ENCODE measurements at places on chromosomes 7 and 10.

- DNase-seq, result no peak
Measured at GRCh38 chr10:58050575-58050974, 217.1 kb downstream of the IPMK start.

- DNase-seq, result no peak
Measured at GRCh38 chr7:116829041-116829440, 33.3 kb upstream of the CAPZA2 start.

DNA sequence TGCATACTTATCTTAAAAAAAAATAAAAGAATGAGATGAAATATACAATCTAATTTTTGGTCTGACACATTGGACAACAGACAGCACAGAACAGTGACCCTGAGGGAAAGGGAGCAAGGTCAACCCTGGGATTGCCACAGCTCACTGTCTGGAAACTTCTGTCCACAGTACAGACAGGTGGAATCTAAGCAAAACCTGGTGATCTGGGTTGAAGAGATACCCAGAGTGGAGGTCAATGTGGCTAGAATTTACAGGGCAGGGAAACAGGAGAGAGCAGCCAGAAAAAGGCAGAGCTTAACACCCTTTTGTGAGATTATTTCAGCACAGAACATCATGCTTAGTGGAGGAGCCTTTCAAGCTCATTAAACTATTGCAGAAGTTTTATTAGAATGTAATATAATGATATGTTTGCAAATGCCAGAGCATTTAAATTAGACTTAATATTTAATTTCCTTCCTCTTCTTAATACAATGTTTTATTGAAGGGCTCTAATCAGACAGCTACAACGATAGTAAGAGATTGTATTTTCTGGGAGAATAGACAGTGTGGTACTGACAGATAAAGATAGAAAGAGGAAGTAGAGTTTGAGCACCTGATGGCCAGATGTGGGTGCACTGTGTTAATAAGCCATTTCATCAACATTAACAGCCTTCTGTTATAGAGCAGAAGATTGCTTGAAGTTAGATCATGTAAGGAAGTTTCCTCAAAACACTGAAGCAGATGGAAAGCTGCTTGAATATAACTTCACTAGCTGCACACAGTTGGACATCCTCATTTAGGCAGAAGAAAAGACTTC lies 309.4 kb downstream of the HGF start:
- DNase-seq, result no peak

DNA sequence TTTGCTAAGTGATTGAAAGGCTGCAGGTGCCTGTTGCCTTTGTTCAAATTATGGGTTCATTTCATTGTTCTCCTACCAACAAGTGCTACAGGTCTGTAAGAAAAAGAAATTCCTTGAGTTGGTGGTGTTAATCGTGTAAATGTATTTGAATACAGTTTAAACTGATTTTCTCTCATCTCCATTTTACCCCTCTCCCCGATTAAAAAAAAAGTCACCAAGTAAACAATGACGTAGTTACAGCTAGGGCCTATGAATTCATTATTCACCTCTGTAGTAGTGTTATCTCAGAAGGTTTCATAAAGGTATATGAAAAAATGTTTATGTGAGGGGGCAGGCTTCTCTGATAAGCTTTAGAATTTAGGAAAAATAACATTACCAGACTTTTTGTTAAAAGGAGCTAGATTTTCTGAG lies 1.1 kb downstream of the REEP3 start:
- DNase-seq, result no peak

- no peak for DNase-seq
Measured at GRCh38 chr7:124779194-124779593, 13.6 kb upstream of the GPR37 start.

- no peak for DNase-seq
Measured at GRCh38 chr7:128162666-128163065, 78.4 kb upstream of the LEP start.

- DNase-seq, result no peak
Measured at GRCh38 chr7:134726581-134726980, 52.9 kb upstream of the CALD1 start.

DNA sequence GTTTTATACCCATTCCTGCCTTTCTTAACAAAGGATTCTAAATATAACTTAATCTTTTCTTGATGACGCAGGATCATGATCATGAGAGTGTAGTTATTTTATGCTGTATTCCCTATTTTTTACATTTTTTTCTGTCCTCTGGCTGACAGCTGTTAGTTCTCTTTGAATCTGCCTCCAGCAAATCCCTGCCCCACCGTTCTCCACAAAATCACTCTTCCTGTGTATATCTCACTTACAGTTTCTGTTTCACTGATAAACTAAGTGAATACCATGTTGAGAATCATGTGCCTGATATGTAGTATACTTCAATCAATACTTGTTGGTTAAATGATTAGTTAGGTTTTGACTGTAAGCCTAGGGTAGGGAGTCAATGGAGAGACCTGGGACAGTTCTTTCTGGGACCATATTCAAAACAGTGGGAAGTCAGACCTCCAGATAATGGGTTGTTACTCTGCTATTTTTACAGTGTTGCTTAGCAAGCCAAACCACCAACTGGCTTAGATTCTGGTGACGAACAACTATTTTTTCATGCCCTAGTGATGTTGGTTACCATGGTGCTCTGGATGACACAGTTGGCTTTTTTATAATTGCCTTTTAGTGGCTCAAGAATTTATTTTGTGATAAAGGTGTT lies 12.8 kb downstream of the CNNM1 start:
- no peak for DNase-seq

GRCh38 chr10:20181434-20181833 lies 365.2 kb downstream of the PLXDC2 start:
- DNase-seq, result no peak

- DNase-seq, result no peak
Measured at GRCh38 chr10:69202332-69202731, 17.8 kb upstream of the HKDC1 start.

DNA sequence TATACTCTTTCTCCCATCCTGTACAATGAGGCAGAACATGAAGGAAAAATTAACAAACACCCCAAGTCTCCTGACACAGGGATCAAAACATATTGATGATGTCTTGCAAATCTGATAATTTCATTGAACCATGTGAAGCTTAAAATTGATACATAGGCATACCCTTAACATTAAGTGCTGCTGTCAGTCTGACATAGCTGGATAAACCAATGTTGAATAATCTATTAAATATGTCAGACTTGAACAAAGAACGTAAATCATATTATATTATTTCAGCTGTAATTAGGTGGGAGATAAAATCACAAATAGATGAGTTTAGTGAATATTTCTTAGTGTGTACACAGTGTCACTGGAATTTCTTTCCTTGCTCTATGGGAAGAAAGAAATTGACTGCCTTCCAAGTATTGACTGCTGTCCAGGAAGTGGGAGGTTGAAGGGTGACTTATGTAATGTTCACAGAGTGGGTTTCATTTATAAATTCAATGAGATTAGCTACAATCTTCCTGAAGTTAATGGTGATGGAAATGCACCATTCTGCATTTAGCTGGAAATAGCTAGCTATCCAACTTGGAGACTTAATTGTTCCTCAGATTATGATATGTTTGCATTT lies 170.8 kb downstream of the AUTS2 start:
- no peak for DNase-seq

GRCh38 chr7:44512736-44513135 lies 22.3 kb upstream of the NUDCD3 start:
- no peak for DNase-seq

GRCh38 chr10:14836208-14836607 lies 1.6 kb downstream of the CDNF start:
- no peak for DNase-seq

DNA sequence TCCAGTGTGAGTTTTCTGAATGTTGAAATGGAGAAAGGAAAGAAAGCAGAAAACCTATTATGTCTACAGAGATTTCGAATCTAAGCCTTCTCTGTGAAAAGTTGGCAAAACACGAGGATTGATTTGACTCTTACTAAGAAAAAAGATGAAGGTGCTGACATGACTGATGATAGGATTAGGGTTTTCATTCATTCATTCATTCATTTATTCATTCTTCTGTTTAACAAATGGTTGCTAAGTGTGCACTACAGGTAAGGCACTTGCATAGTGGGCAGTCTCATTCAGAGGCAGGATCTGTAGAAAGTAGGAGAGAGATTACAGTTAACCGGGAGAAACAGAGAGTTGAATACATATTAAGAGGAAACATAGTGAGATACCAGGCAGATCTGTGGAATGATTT lies 137.1 kb downstream of the ZNF365 start:
- no peak for DNase-seq

DNA sequence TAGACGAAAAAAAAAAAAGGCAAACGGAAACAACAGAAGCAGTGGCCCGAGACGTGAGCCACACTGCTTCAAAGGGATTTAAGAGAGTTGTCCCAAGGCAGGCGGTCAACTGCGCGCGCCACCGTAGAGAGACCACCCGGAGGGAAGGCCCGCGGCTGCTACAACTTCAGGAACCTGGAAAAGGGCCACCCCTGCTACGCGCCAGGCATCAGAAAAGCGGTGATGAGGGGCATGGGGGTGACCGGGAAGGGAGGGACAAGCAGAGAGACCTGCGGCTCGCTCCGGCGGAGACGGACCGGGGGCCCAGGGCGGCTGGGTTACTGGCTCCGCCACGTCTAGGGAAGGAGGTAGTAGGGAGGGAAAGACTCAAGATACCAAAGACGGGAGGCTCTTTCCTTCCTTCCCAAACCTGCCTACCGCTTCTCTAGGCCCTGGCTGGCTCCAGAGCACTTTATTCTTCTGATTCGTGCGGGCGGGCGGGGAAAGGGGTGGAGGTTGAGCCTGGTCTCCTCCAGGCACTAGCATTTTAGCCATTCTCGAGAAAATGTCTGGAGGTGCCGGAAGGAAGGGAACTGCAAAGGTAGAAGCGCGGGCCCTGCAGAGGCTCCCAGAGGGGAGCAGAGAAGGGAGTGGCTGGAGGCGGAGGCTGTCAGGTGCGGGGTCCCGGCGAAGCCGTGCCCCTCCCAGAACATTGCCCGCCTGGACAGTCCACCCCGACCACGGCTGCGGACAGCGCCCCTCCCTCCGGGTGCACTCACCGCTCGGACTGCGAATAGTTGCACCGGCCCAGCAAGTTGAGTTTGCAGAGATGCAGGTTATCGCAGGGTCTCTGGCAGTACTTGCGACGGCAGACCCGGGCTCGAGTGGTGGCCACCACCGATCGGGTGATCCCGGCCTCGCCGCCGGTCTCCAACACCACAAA lies 993 bp downstream of the ZC3HAV1 start:
- DNase-seq, result peak; percentile 41

DNA sequence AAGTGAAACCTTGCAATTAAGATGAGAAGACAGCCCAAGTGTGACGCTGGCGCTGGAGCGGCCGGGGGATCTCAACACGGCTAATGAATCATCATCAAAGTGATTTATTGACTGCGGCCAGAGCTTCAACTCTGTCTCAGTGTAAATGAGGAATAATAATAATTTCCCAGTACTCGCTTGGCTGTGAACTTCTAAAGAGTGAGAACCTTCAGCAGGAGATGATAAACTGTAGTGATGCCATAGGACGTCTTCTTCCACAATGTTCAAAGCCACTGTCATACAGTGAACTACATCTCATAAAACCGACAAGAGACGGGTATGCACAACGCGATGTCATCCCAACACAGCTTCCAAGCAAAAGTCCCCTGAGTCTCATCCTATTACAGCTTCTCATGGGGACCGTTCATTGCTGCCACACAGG lies 123.6 kb upstream of the NOBOX start:
- no peak for DNase-seq
